ENCODE measurements at places on chromosomes 11 and 22. TPM values are rescaled to one million over a fixed set of nuclear protein-coding genes. Genes with fewer than 3 reads are reported as not detected.
A peak's percentile ranks its signal among the peaks of the same experiment; 100 is the strongest.

The RAB38 gene
- 0.42 TPM for total RNA-seq

The PRDX5 gene
- 191 TPM for total RNA-seq

DNA sequence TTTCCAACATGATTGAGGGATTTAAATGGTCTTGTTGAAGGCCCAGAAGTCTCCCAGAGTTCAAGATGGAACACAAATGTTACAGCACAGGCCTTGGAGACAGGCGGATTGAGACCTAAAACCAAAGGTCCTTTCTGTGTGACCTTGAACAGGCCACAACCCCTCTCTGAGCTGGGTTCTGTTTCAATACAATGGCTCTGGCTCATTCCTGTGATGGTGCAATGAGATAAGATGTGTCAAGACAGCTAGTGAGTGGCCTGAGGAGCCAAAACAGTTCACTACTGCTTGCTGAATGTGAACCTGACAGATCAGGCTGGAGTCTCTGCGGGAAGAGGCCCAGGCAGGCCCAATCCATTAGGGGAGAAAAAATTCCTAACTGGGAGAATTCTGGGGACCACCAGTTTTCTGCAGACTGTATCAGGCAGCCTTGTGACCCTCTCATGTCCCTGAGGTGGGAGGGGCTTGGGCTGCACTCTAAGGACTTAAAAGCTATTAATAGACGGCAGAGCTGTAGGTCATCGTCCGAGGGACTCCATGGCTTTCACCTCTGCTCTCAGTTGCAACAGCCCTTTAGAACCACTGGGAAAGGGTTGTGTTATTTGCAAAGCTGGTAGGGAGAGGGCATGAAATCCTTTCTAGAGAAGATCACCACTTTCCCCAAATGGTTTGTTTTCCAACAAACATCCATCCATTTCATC lies 126.1 kb upstream of the TEAD1 start:
- no peak for DNase-seq

The SMIM38 gene
- total RNA-seq: not detected

The ARHGAP1 gene
- total RNA-seq: 134 TPM

DNA sequence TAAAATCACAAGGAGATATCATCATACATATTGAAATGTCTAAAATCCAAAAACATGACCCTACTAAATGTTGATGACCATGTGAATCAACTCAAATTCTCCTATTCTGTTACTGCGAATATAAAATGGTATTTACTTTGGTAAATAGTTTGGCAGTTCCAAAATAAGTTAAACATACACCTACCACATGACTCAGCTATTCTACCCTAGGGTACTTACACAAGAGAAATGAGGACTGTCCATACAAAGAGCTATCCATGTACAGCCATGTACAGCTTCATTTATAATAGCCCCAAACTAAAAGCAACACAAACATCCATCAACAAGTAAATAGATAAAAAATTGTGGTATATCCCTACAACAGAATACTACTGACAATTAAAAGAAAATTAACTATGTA lies 346.1 kb upstream of the TENM4 start:
- no peak for DNase-seq

- peak; percentile 49 for DNase-seq
Measured at GRCh38 chr11:110373051-110373702, 56.6 kb upstream of the FDX1 start.

GRCh38 chr11:8910649-8911026 lies 351 bp upstream of the AKIP1 start:
- DNase-seq: no peak

DNA sequence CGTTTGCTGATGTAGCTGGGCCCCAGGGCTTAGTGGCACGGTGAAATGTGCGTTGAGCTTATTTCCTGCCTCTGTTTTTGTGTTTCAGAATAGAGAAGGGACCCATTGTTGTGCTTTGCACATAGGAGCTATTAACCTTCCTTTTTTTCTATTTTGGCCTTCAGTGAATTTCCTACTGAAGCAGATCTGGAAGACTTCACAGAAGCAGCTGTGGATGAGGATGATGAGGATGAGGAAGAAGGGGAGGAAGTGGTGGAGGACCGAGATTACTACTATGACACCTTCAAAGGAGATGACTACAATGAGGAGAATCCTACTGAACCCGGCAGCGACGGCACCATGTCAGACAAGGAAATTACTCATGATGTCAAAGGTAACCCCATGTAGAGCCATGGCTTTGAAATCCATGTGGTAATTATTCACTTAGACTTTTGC lies 37.4 kb upstream of the ST14 start:
- DNase-seq: no peak

- no peak for DNase-seq
Measured at GRCh38 chr11:133742353-133742752, 103.0 kb downstream of the SPATA19 start.

DNA sequence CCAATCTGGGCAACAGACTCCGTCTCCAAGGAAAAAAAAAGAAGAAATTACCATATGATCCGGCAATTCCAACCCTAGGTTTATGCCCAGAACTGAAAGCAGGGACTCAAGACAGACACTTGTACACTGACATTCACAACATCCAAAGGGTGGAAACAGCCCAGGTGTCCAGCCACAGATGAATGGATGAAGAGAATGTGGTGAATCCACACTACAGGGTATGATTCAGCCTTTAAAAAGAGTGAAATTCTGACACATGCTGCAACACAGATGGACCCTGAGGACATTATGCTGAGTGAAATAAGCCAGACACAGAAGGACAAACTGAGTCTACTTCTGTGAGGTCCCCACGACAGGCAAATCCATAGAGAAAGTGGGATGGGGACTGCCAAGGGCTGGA lies 43.9 kb downstream of the SGSM3 start:
- DNase-seq: no peak

DNA sequence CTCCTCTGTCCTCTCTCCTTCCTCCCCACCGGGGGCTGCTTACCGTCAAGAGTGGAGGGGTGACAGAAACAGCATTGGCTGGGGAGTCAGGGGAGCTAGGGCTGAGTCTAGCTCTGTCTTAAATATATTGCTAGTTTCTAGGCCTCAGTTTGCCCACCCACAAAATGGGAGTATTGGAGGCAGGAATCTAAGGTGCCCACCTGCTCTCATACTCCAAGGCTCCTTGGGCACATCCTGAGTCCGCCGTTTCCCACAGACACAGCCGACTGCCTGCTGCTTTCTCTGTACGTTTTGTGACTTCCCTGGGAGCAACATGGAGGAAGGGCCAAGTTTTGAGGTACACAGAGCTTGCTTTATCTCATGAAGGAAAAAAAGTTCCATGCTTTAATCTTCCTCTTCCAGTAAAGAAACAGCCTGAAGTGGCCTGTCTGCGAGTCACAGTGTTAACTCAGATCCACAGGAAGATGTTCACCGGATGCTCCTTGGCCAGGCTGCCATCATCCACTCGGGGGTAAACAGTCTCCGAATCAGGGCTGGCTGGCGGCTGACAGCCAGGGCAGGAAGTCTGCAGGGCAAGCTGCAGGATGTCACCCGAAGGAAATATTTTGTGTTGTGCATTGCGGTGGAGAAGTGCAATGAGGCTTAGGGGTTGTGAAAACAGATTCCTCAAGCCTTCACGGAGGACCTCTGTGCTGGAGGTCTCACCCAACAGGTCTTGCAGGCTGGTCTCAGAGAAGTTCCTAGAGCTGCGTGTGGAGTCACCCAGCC lies 11.0 kb upstream of the CERK start:
- no peak for DNase-seq

The ARCN1 gene
- 326 TPM for total RNA-seq

The DMC1 gene
- total RNA-seq: 3.2 TPM

GRCh38 chr11:58900479-58901420 lies 38.5 kb upstream of the GLYATL1 start:
- peak; percentile 40 for DNase-seq
